ENCODE measurements at places on chromosomes 2 and 18.

GRCh38 chr2:152099367-152100050 is 665 bp upstream of the CACNB4 start:
- DNase-seq, result peak; percentile 45

- DNase-seq, result no peak
Measured at GRCh38 chr2:11437602-11438001, 28.4 kb downstream of the E2F6 start.

- no peak for DNase-seq
Measured at GRCh38 chr18:79318142-79318673, 77.5 kb upstream of the NFATC1 start.

GRCh38 chr2:109419960-109420370 is 193.8 kb downstream of the SEPTIN10 start:
- no peak for DNase-seq

DNA sequence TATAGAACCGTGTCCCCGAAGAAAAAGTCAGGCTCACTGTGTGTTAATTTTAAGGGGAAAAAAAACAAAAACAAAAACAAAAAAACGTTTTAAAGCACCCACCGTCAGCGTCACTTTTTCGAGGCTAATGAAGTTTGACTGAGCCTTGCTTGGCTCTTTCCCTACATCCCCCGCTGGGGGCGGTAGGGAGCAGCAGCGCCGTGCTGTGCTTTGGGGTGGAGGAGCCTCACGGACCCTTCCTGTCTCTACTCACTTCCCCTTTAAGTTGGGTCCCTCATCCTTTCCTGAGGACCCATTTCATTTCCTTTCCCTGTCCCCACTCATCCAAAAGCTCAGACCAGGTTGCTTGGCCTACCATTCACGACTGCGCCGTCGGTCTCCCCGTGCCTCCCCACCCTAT is 82.8 kb upstream of the RPL31 start:
- no peak for DNase-seq

DNA sequence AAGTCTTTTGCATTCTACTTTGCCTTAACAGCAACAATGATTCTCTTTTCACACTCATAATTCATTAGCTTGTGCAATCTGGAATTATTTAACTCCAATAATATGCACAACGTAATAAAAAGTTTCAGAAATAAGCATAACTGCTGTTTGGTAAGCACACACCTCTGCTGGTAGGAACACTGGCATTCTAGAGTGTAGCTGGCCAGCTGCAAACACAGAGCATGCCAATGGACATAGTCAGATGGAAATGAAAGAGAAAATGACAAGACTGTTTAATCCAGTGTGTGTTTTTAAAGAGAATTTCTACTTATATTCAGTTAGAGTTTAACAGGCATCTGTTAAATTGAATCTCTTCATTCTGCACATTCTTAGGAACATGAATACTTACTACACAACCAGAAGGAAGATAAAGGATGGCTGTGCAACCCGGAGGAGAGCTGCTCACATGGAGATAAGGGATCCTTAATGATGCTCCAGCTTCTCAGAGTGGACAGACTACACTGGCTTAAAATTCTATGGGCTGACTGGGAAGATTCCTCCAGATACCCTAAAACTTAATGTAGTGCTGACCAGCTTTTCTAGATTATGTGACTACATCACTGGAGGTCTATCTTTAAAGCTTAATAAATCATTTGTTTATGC is 94.6 kb upstream of the CHAC2 start:
- no peak for DNase-seq

GRCh38 chr18:63637703-63638102 is 6.4 kb downstream of the SERPINB4 start:
- DNase-seq, result no peak

- DNase-seq, result no peak
Measured at GRCh38 chr2:1421731-1422130, 8.5 kb downstream of the TPO start.

GRCh38 chr18:11873670-11874340 is 22.6 kb downstream of the CHMP1B start:
- no peak for DNase-seq

DNA sequence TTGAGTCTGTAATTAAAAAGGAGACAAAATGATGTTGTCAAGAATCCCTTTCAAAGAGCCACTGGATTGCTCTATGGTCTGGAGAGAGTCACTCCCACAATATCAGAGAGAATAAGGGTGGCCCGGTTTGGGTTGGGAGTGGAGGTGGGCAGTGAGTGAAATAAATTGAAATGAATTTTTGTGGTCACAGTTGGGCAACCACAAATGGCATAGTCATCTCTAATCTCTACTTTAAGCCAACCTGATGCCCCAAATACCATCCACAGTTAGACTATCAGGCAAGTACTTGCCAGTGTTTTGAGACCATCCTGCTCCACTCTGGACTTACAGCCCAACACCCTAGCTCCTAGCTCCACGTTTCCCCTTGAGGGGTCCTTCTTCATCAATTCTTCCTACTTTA is 559.7 kb downstream of the BCL11A start:
- DNase-seq, result no peak

DNA sequence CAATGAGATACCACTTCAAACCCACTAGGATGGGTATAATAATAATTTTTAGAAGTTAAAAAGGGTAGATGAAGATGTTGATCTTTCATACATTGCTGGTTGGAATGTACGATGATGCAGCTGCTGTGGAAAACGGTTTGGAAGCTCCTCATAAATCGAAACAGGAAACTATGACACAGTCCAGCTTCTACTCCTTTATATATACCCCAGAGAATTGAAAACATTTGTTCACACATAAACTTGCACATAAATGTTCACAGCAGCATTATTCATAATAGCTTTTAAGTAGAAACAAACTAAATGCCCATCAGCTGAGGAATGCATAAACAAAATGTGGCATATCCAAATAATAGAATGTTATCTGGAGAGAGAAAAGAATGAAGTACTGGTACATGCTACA is 95.0 kb downstream of the STRADB start:
- no peak for DNase-seq

- no peak for DNase-seq
Measured at GRCh38 chr2:60379684-60380083, 173.8 kb downstream of the BCL11A start.

DNA sequence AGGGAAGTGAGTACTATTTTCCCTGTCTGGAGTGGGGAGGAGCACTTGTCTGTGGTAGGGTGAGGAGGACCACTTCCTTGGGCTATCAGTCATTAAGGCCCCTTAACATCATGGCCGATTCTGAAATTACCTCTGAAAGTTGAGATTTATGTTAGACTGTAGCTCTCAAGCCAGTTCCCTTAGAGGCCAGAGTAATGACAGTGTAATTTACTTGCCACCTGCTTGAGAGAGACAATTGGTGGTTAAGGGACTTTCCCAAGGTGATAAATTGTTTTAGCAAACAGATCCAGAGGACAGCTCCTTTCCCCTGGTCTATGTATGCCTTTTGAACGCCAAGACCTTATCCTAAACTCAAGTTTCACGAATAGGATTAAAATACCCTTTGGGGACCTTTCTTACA is 56.1 kb downstream of the NEDD4L start:
- peak; percentile 79 for DNase-seq

GRCh38 chr2:168096158-168096557 is 151.2 kb downstream of the STK39 start:
- no peak for DNase-seq

GRCh38 chr18:211582-211981 is 53.2 kb downstream of the USP14 start:
- DNase-seq, result no peak

- DNase-seq, result no peak
Measured at GRCh38 chr18:13309748-13310670, 91.4 kb downstream of the LDLRAD4 start.

GRCh38 chr2:118309257-118309945 is 221.1 kb downstream of the INSIG2 start:
- no peak for DNase-seq

DNA sequence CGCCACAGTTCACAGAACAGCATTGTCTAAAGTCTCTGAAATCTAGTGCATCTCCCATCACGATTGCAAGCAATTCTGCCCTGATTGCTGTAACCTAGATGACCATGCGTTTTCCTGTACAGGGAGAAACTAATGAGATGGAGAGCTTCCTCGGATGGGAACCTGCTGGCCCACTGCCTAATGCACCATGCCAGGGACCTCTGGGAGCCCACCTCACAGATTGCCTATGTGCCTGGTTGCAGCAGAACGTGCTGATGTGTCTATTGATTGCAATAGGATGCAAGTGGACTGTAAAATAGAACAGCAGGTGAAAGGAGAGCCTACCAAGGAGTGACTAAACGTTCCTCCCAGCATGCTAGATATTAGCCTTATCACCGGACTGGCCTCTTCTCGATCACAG is 141.0 kb upstream of the RAB12 start:
- DNase-seq, result no peak

DNA sequence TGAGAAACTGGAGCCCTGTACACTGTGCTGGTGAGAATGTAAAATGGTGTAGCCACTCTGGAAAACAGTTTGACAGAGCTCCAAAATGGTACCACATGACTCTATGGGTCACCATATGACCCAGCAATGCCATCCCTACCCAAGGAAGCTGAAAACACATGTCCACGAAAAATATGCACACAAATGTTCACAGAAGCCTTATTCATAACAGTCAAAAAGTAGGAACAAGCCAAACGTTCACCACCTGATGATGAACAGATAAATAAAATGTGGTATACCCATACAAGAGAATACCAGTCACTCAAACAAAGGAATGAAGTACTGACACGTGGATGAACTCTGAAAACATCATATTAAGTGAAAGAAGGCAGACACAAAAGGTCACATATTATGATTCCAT is 4.6 kb downstream of the AFG3L2 start:
- DNase-seq, result no peak

DNA sequence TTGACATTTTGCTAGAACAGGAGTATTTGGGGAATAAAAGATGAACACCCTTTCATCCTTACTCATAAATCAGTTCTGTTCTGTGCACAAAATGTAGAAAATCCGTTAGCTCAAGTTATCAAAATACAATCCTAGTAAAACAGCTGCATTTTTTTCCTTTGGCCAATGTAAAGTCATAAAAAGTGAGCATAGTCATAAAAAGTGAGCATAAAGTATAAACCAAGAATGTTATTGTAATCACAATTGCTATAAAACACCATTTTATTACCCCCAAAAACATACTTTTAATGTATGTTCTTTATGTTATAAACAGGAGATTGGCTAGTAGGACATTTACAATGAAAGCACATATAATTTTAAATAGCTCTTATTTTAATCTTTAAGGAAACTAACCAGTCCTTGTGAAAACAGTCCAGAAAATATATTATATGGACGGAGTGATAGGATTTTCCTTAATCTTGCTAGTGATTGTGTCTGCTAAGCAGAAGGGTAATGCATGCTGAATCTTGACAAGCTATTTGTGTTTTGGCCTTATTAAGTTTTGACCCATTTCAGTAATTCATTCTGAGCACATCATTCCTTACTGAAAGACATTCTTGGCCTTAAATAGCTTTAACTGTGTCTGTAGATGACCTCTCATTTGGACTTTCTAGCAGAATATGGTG is 891.8 kb downstream of the DSC3 start:
- DNase-seq, result no peak

- DNase-seq, result peak; percentile 63
Measured at GRCh38 chr2:176852667-176853066, 359.9 kb upstream of the HNRNPA3 start.

DNA sequence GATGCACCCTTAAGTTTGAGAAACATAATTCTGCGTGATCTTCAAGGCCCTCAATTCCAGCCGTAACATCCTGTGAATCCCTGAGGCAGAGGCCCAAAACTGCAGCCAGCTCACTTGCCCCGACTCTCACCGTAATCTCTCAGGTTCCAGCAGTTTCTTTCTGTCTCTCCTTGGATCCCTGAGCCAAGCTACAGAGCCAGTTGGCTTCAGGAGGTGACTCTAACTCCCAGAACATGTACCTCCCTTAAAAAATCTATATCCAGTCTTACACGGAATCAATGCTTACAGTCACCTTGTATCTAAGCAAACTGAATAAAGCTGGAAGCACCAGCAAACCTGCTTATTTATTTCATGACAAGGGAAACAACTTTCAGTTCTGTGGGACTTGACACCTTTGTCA is 300.4 kb downstream of the SETBP1 start:
- DNase-seq, result no peak

DNA sequence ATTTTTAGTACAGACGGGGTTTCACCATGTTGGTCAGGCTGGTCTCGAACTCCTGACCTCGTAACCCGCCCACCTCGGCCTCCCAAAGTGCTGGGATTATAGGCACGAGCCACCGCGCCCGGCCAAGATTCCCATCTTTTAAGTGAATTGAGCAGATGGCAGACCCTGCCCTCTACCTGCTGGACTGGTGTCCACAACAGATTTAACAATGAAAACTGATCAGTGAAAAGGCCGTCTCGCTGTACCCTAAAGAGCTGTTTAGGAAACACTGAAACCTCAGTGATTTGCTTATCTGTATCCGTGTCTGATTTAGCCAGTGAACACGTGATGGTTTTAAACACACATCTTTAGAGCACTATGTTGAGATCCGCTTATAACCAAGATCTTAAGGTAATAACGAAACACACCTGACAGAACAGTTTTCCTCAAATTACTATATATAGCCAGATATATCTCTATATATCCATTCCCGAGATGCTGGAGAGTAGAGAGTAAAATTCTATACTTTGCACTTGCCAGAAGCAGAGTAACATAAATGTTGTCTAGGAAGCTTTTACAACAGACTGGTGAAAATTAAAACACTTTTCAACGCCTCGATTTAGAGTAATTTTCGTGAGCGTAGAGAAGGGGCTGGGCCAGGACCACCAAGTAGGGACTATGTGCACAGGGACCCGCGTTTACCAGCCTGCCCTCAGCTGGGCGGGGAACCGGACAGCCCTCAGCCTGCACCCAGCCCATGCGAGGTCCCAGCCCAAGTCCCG is 594 bp downstream of the FAM161A start:
- DNase-seq, result peak; percentile 86

DNA sequence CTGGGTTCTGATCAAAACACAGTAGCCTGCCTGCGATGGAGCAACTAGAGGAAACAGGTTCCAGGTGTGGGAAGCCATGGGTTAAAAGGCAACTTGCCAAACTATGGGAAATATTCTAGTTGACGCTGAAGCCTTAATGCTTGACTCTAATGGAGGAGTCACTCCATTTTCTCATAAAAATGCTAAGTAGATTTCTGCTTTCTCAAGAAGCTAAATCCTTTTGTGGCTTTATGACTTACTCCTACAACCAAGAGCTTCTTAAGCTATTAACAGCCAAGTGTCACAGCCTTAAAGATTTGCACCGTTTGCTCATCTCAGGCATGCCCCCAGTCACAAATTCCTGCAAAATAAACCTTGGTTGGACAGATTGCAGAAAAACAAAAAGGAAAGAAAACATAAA is 25.2 kb downstream of the ANKRD44 start:
- no peak for DNase-seq

GRCh38 chr2:101689114-101689825 is 8.2 kb upstream of the MAP4K4 start:
- no peak for DNase-seq

DNA sequence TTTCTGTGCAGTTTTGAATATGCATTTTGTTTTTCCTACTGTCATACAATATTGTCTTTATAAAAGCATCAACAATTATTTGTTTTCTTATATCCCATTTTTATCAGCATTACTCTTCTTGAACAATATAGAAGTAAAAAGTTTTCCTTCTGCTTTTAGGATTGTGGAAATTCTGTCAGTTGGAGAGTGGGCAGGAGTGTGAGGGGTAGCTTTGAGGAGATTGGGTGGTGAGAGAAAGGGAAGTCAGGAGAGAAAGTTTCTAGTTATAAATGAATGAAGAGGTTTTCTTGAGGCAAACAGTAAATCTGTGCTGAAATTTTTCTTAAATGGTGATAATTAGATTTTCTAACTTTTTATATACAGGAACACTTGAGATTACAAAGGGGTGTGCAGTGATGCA is 151.7 kb upstream of the NOSTRIN start:
- DNase-seq, result no peak

GRCh38 chr2:30149976-30150375 is 3.2 kb downstream of the YPEL5 start:
- DNase-seq, result no peak
